ENCODE measurements at places on chromosomes 1 and 21.

DNA sequence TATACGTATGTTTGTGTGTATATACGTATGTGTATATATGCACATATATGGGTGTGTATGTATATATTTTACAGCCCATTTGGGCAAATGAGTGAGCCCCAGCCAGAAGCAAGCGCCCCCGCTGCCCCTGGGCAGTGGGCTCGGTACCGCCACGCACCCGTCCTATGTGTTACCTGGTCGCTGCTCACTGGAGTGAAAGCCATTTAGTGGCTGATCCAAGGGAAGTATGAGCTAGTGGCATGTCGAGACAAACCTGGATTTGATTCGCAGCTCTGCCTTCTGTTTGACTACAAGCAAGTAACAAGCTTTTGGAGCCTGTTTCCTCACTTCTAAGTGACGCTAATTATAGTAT lies 35.8 kb upstream of the JAK1 start:
- DNase-seq = no peak

DNA sequence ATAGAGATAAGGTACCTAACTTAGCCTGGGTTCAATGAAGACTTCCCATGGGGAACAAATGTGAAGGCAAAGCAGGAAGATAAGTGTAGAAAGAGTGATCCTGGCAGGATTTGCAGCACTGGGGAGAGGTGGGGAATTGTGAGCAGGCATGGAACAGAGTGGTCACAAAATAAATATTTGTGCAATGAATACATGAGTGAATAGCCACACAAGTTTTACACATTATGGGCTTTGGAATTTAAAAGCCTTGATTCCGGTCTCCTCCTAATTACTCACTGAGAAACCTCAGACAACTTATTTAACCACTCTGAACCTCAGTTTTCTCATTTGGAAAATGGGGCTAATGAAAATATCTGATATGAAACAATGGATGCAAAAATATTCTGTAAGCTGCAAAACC lies 148.3 kb downstream of the ELAVL4 start:
- DNase-seq = no peak

DNA sequence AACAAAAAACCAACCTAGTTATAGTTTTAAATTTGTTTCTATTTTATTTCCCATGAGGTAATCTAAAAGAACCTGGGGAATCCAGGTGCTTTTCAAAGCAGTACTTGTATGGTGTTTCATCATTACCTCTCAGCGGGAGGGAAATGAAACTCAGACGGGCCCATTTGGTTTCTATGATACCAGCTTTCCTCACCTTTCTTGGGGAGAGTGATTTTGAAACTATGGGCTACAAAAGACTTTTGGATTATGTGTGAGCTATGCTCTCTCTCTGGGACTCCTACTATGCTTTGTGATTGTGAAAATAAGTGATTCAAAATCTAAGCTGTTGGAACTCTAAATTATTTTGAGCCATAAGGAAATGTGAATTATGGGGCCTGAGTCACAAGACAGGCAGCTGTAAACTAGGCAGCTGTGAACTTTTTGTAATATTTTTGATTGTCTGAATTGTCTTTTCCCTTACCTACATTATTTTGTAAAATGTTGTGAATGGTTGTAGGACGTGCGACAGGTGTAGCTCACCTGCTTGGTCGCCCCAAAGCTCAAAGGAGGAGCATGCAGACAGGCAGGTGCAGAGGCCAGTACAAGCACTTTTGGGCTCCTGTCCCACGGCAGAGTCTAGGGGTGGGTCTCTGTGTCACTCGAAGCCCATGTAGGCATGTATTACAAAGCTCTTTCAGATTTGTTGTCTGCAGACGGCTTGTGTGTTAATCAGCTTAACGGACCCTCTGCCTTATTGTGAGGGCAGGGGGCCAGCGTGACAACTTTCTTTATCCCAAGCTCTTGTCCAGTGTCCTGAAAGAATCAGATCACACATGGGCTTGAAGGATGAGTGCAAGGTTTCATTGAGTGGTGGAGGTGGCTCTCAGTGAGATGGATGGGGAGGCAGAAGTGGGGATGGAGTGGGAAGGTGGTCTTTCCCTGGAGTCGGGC lies 64.8 kb upstream of the BACH1 start:
- no peak for DNase-seq

- no peak for DNase-seq
Measured at GRCh38 chr1:110084227-110085078, 14.0 kb upstream of the ALX3 start.

GRCh38 chr1:55056632-55056992 lies 17.3 kb downstream of the PCSK9 start:
- no peak for DNase-seq

GRCh38 chr1:237139732-237140131 lies 97.7 kb downstream of the RYR2 start:
- DNase-seq = no peak

- DNase-seq = no peak
Measured at GRCh38 chr21:32329776-32330175, 31.1 kb downstream of the MRAP start.

GRCh38 chr1:3774946-3775489 lies 2.5 kb downstream of the SMIM1 start:
- DNase-seq = no peak

GRCh38 chr21:34857874-34858273 lies 189.1 kb downstream of the CLIC6 start:
- DNase-seq = no peak

DNA sequence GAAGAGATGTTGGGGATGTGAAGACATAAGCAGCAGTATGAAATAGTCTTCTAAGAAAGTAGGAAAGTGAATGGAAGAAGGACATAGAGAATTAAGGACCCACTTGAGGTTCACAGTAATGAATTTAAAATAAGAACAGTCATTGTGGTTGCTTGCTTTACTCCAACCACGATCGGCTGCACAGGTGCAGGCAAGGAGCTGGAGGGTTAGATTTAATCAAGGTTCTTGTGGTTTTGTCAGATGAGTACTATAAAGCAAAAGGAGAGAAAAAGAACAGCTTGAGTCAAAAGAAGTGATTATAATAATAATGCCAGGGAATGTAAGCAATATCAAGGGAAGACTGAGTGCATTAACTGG lies 46.1 kb upstream of the RBM34 start:
- no peak for DNase-seq

- DNase-seq = no peak
Measured at GRCh38 chr1:78491451-78492071, 787 bp downstream of the PTGFR start.

DNA sequence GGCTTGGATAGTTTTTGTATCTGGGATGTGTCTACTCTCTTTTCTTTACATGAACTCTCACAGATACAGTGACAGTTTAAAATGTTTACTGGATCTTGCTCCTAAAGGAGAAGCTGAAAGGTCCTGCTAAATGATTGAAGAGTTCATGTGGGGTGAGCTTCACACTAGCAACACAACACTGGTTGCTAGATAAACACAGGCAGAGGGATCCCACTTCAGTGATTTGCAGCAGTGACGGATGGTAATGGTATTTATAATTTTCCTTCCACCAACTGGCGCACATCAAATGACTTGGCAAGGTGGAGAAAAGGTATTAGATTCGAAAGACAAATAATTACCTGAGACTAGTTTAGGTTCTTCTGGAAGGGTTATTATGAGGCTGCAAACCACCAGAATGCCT lies 270.2 kb downstream of the TBX15 start:
- no peak for DNase-seq

- no peak for DNase-seq
Measured at GRCh38 chr1:11061652-11062365, 2.0 kb upstream of the SRM start.

DNA sequence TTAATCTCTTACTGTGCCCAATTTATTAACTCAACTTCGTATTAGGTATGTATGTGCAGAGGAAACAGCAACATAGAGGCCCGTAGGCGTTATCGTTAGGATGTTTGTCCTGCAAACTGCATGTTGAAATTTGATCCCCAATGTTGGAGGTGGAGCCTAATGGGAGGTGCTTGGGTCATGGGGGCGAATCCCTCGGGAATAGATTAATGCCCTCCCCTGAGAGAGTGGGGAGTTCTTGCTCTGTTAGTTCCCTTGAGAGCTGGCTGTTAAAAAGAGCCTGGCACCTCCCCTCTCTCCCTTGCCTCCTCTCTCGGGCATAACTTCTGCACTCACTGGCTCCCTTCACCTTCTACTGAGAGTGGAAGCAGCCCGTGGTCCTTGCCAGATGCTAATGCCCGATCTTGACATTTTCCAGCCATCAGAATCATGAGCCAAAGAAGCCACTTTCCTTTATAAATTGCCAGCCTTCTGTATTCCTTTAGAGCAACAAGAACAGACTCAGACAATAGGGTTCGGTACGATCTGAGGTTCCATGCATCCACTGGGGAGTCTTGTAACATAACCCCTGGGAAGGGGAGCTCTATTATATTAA lies 149.0 kb upstream of the RAB4A start:
- DNase-seq = no peak

DNA sequence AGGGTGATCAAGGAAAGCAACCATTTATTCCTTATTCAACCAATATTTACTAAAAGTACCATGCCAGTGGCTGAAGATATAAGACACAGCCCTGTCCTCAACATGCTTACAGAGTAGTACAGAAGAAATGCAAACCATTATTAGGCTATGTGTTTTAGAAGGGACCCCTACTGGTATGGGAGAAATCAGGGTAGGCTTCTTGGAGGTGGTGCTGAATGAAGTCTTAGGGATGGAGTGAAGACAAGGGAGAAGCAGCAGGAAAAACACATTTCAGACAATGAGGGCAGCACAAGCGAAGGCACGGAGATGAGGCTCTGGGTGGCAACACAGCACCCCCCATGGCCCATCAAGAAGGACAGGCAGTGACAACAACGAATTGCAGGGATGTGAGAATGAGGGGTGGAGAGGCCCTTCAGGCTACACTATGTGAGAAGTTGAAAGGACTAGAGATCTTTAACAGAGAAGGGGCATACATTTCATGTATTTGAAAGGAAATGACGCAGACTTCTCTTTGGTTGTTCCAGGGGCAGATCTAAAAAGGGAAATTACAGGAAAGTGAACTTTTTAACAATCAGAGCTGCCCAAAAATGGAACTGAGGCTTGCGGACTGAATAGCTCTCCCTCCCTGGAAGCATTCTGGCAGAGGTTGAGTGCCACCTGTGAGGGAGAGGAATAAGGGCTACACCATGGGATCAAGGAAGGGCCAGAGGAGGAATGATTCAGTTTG lies 16.8 kb upstream of the CD58 start:
- no peak for DNase-seq

GRCh38 chr1:11531943-11532342 lies 53.0 kb downstream of the DISP3 start:
- DNase-seq = no peak

GRCh38 chr1:196543833-196544232 lies 64.4 kb downstream of the KCNT2 start:
- no peak for DNase-seq

DNA sequence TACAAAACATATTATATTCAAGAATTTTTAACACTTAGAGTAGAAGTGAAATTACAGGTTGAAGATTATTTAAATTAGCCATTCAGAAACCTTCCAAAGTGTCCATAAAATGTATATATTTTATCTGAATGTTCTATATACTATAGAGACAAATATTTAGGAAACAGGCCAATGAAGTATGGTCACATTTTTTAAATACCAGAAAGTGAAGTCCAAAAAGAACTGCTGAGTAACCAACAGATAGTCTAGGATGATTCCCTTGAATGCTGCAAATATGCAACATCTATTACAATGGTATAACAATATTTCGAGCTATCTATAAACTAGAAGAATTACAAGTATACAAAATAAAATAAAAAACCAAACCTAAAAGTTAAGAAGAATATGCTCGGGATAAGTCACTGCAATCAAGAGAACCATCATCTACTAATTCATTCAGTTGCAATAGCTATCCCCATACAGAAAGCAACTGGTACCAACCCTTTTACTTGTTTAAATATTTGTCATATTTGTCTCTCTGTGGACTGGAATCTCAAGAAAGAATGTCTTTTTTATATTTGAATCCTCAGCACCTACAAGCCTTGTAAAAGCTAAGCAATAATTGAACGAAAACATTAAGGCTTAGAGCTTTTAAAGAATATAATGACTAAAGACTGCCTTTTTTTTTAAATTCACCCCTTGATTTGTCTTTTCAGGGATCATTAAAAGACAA lies 8.1 kb downstream of the ODF2L start:
- DNase-seq = no peak

DNA sequence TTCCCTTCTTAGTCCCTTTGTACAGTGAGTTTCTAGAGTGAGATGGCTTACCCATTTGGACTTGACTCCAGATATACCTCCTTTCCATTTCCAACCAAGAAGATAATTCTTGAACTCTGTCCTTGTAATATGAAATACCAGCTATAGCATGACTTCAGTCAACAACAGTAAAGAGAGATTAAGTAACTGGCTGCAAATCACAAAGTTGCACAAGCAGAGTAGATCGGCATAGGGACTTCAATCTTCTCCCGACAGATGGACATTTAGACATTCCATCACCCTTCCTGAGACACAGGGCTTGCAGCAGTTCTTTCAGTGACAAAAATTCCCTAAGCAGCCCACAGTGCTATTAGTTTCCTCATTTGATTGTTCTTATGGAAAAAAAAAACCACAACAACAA lies 44.6 kb downstream of the JAK1 start:
- DNase-seq = no peak

- no peak for DNase-seq
Measured at GRCh38 chr1:97209381-97209957, 487.9 kb downstream of the PTBP2 start.

- DNase-seq = no peak
Measured at GRCh38 chr21:32020564-32020963, 147.7 kb downstream of the HUNK start.

DNA sequence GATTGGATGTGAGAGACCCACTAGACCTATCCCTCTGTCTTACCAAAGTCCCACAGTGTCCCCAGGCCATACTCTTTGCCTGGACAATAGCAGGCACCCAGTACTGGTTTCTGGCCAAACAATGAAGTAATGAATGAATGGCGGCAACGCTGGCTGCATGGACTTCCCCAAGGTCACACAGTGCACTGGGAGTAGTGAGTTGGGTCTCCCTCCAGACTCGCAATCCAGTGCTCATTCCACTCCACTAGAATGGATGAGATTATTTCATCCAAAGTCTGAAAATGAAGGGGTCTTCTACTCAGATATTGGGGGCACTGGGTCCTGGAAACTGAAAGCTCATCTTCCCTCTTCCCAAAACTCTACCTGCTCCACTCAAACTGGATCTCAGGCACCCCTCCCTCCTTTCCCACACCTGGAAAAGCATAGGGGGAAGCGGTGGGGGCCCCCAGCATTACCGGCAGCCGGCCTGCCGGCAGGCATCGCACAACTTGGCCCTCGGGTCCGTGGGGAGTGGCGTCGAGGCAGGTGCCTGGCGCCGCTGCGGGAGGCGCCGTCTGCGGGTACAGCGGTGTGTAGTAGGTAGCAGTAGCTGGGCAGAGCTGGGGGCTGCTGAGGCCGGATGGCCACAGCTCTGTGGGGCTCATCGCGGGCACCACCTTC lies 816 bp downstream of the E2F2 start:
- DNase-seq = no peak

DNA sequence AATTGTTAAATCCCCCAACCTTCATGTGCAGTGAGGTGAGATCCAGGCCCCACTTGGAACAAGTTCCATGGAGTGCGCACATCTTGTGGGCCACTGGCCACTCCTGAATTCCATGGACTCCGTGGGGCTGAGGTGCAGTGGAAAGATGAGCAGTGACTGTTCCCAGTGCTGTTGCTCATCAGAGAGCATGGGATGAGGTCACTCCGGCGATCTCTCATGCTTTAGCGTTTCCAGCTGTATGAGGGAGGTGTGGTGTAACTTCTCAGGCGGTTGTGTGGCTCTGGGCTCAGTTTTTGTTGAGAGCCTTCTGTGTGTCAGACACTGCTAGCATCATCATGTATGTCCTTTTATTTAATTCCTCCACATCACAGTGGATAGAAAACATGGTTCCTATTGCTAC lies 96.2 kb downstream of the GALNT2 start:
- no peak for DNase-seq

Measured in KG1 (cell line).